Kasumi-1 (cell line): ENCODE measurements at places on chromosomes 1 and 21.

DNA sequence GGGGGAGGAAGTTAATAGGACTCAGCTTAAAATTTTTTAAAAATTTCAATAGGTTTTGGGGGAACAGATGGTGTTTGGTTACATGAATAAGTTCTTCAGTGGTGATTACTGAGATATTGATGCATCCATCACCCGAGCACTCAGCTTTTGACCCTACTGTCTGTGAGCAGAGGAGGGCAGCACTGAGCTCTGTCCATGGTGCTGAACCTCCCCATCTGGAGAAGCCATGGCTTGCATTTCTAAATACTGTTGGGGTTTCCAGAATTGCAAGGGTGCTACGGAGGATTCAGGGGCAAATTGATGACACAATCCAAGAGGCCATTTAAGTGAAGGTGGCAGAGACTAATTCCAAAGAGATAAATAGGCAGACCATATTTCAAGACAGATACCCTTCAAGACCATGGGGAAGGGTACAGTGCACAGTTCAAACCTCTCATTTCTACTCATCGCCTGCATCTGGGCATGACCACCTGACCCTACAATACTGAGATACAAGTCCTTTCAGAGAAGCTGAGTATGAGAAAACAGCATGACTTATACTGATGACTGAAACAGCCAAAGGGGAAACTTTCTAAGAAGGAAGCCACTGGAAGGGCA lies 17.2 kb downstream of the SYT2 start:
- DNase-seq: peak; percentile 65

DNA sequence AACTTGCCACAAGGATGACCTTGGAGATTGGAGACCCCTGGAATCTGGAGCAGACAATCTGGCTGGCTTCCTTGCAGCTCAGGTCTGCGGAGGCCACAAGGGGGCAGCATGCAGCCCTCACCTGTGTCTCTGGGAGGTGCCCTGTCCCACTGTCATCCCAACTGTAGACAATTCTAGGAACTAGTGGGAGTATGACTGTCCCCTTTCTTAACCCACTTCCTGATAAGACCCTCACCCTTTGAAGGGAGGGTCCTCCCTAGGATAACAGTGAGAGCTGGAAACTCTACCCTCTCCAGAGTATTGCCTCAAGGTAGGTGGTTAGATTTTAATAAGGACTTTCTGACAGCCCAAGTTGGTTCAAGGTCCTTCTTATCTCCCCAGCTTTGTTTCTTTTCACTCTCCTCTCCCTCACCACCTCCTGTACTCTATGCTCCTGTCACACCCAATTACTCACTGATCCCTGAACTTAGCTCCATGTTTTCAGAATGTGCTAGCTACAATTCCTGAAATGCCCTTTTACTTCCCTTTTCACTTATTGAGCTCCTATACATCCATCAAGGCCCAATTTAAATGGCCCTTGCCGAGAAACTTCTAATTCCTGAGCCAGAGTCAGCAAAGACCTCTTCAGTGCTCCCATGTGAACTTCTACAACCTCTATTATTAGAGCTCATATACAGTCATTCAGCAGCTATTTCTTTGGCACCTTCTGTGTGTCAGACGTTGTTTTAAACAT lies 9.2 kb upstream of the KCNQ4 start:
- DNase-seq: peak; percentile 7

DNA sequence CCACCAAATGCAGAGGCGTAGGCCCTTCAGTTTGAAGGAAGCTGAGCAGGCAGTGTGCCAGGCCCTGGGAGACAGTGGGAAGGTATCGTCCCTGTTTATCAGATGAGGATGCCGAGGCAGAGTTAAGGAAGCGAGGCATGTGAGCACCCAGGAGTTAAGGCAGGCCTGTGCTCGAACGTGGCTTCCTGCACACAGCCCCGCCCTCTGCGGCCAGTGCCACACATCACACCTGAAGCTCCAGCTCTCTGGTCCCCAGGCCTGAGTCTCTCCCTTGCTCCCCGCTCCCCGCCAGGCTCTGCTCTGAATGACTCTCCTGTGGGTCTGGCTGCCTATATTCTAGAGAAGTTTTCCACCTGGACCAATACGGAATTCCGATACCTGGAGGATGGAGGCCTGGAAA lies 32.1 kb downstream of the EPHX1 start:
- DNase-seq: no peak

DNA sequence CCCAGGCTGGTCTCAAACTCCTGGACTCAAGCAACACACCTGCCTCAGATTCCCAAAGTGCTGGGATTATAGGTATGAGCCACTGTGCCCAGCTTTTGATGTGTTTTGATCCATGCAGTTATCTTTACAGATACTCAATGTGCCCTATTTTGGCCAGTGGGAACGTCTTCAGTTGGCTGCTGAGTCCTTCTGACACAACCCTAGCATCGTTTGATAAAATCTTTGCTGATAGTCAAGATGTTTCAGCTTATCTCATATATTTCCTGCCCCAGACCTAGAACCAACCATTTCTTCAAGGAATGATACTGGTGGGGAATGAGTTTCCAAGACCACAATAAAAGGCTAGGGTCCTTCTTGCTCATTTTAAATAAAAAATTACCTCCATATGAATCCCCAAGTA lies 11.6 kb downstream of the POGZ start:
- DNase-seq: no peak

- no peak for DNase-seq
Observed at GRCh38 chr21:31894457-31894856, 21.6 kb downstream of the HUNK start.
